ENCODE measurements at places on chromosomes 5 and 9.

GRCh38 chr5:151383011-151383410 lies 35.7 kb upstream of the SLC36A2 start:
- DNase-seq, result no peak

GRCh38 chr5:134018154-134018985 lies 13.6 kb upstream of the VDAC1 start:
- no peak for DNase-seq

DNA sequence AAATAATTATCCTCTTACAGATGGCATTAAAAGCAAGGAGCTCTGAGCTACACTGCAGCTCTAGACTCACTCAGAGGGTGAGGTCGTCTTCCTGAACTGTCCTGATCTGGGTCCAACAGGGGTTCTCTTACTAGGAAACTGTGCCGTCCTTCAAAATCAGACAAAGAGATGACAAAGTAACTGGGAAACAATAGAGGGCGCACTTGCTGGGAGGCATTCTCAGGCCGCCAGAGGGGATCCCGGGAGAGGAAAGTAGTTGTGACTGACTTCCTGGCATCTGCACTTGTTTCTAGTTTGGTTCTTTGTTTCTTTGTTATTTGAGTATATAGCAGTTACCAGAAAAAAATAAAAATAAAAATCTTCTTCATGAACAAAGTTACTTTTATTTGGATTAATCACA lies 142.9 kb upstream of the MSX2 start:
- DNase-seq, result no peak

DNA sequence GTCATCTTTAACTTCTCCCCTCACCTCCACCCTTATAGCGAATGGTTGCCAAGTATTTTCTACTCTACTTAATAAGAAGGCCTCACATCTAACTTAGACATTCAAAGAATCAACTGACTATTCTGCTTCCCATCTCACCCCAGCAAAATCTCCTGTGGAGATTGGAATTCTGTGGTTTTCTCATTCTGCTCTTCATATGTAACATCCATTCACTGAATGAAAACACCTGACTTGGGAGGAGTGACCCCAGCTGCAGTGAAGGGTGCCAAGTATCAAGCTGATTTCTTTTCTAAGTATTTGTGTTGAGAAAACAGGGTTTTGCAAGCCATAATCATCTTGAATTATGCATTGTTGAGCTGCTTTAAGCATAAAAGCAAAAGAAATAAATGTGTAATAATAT lies 42.5 kb upstream of the TAF1L start:
- no peak for DNase-seq

DNA sequence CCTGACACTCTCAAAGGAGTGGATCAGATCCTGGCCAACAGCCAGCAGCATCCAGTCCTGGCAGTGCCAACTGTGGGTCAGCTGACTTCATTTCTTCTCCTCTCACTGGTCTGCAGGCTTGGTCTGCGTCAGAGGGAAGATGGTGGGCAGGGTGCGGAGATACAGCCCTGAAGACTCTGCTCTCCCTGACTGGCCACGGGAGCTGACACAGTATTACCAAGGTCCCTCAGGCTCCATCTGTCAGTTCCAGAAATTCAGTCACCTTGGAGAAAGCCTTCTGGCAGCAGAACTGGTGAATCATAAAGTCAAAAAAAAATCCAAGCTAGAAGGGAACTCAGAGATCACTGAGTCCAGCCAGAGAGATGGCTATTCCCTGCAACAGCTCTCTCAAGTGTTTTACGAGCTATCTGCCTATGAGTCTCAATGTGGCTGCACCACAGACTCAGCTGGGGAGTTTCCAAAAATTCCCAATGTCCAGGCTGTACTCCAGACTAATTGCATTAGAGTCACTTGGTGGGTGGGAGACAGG lies 27.9 kb downstream of the C1QTNF2 start:
- DNase-seq, result no peak

DNA sequence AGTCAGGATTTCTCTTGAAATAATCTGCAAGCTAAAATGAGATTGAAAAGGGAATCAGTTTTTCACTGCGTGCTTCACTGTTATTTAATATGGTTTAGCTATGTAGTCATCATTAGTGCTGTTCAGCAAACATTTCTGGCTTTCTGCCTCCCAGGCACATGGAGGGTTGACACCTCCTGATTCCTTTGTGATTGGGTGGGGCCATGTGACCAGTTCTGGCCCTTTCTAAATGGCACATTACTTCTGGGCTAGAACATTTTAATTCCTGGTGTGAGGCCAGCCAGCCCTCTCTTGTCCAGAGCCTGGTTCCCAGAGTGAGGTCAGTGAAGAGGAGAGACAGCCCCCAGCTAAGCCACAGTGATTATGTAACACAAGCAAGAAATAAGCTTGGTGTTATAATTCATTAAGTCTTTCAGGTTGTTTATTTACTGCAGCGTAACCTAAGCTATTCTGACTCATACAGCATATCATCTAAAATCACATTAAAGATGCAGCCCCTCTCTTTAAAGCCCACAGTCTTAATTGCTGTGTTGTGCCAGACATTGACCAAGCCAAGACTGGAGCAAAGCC lies 17.4 kb upstream of the ARSI start:
- DNase-seq, result no peak

DNA sequence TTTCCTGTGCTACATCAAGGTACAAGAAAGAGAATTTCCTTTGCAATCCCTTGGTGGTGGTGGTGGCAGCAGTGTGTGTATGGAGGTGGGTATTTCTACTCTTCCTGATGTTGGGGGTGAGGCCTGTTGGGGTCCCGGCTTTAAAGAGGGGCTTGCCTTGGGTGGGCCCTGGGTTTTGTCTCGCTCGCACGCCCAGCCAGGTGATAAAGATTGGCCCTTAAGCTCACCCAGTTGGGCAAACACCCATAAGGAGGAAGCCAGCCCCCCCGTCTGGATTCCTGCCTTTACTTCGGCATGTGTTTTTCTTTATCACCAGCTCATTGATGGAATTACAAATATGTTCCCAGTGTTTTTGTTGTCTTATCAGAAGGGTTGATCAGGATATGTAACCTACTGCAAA lies 16.0 kb upstream of the SARDH start:
- no peak for DNase-seq
